ENCODE measurements at places on chromosomes 6 and 20. TPM values are rescaled to one million over a fixed set of nuclear protein-coding genes. Genes with fewer than 3 reads are reported as not detected.

GRIK2 gene
- 2.9 TPM for total RNA-seq

PLEKHG1 gene
- 69.3 TPM for total RNA-seq

ELMO2 gene
- total RNA-seq: 53.2 TPM

TFAP2D gene
- not detected for total RNA-seq

- H3K4me3 ChIP-seq: peak overlapping the region; percentile 69
- no peaks in the 10 kb centered on the region for H3K36me3 ChIP-seq
- peaks cover 26% of the 10 kb centered on the region for H3K27me3 ChIP-seq
These were observed 41.7 kb downstream of the PTCHD4 start for GRCh38 chr6:48069280-48069679.

GRCh38 chr6:67687396-67687795, 947.7 kb upstream of the ADGRB3 start:
- H3K4me3 ChIP-seq: no peak overlapping the region
- no peaks in the 10 kb centered on the region for H3K27me3 ChIP-seq
- H3K36me3 ChIP-seq: no peaks in the 10 kb centered on the region
- H3K27ac ChIP-seq: no peak overlapping the region
- no peaks in the 10 kb centered on the region for H3K4me1 ChIP-seq

DNA sequence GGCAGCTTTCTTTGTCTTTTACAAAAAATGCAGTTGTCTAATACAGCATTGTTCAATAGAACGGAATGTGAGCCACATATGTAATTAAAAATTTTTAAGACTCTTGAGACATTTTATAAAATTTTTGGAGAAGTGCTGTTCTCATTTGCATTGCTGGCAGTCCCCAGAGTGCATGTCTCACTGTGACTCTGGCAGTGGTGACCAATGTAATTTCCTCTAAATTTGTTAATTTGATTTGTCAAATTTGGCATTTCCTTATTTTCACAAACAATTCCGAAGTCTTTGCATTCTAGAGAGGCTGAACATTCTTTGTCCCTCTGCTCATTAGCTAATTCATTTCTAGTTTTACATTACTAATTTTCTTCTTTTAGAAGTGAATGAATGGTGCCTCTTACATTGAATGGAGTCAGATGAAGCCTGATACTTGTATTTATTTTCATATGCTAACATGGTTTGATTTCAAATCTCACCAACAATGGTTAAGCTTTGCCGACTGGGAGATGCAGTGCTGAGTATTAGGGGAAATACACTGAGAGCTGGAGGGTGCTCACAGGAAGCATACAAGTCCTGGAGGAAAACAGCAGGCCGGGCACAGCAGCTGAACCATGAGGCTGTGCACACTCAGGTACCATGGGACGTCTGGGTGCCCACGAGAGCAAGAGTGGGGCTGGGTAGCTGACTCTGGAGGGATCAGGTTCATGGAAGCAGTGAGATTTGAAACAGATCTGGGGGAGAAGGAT, 68.5 kb upstream of the ARMC2 start:
- no peaks in the 10 kb centered on the region for H3K36me3 ChIP-seq
- no peak overlapping the region for H3K4me3 ChIP-seq
- H3K27me3 ChIP-seq: no peaks in the 10 kb centered on the region
- DNase-seq: no peak

DNA sequence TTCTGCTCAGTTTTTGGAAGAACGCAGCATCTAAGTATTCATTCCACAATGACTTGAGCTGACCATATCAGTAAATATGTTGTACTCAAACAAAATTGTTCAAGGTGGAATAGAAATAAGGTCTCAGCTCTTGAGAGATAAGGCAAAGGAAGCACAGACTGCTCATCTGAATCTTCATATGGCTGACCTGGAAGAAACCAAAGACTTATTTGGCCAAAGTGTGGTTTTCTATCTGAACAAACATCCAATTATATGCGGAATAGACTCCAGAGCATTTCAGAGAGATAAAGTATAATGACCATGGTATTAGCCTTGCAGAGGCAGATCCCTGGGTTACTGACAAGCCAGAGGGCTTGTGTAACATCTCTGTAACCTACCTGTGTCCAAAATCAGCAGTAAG, 308.7 kb downstream of the CD83 start:
- H3K27ac ChIP-seq: no peak overlapping the region
- DNase-seq: no peak
- H3K36me3 ChIP-seq: no peaks in the 10 kb centered on the region
- peaks cover 9% of the 10 kb centered on the region for H3K4me1 ChIP-seq

- H3K36me3 ChIP-seq: no peaks in the 10 kb centered on the region
- DNase-seq: no peak
- no peaks in the 10 kb centered on the region for H3K4me1 ChIP-seq
- no peaks in the 10 kb centered on the region for H3K27me3 ChIP-seq
These were observed 12.1 kb downstream of the SLC2A4RG start for GRCh38 chr20:63751471-63752271.

- H3K4me3 ChIP-seq: no peak overlapping the region
- peaks cover 33% of the 10 kb centered on the region for H3K4me1 ChIP-seq
- H3K27ac ChIP-seq: peak overlapping the region; percentile 70
- H3K36me3 ChIP-seq: no peaks in the 10 kb centered on the region
These were observed 128.9 kb upstream of the AKIRIN2 start for GRCh38 chr6:87830907-87831306.

DNA sequence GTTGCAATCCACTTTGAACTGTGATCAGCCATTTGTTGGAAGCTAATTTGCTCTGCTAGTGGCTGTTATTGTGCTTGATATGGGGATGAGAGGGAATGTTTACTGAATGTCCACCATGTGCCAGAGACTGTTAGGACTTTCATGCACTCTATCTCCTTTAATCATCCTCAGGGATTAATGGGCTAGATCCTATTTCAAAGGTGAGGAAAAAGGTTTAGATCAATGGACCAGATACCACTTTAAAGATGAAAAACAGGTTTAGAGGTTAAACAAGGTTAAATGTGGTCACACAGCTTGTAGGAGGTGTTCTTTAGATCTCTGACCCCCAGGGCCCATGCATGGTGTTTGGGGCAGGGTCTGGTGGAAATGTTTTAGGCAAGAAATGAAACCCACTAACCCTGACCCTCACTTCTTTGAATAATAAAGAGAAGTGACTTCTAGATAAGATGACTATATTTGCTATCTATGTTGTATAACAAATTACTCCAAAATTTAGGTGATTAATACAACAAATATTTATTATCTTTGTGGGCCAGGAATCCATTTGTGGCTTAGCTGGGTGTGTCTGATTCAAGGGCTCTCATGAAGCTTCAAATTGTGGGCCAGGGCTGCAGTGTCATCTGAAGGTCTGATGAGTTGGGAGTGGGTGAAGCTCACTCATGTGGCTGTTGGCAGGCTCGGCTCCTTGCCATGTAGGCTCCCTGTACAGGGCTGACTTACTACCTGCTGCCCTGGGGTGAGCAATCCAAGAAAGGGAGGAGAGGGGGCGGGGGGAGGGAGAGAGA, 127.8 kb upstream of the FOXA2 start:
- no peak for DNase-seq
- no peaks in the 10 kb centered on the region for H3K36me3 ChIP-seq
- no peak overlapping the region for H3K27ac ChIP-seq
- no peak overlapping the region for H3K4me3 ChIP-seq
- no peaks in the 10 kb centered on the region for H3K4me1 ChIP-seq

DNA sequence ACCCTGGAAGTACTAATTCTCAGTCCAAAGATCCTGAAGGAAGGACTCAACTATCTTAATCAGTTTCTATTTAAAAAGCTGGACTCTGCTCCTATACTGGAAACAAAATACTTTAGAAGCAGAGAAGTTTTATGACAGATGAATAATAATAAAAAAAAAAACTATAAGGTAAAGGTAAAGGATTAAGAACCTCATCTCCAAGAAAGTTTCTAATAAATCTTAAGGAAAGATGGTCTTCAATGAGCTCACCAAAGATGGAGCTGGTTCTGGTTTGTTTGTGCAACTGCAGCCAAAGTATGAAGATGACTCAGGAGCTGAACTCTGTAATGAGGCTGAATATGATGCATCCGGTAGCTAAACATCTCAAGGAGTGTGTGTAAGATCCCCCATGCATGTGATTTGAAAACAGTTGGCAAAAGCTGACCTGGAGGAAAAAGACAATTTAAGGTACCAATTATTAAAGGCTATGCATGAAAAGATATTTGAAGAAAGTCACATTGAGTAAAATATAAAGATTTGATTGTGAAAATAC, 25.2 kb downstream of the MED23 start:
- no peak overlapping the region for H3K27ac ChIP-seq
- H3K27me3 ChIP-seq: no peaks in the 10 kb centered on the region
- H3K36me3 ChIP-seq: peaks cover 38% of the 10 kb centered on the region

DNA sequence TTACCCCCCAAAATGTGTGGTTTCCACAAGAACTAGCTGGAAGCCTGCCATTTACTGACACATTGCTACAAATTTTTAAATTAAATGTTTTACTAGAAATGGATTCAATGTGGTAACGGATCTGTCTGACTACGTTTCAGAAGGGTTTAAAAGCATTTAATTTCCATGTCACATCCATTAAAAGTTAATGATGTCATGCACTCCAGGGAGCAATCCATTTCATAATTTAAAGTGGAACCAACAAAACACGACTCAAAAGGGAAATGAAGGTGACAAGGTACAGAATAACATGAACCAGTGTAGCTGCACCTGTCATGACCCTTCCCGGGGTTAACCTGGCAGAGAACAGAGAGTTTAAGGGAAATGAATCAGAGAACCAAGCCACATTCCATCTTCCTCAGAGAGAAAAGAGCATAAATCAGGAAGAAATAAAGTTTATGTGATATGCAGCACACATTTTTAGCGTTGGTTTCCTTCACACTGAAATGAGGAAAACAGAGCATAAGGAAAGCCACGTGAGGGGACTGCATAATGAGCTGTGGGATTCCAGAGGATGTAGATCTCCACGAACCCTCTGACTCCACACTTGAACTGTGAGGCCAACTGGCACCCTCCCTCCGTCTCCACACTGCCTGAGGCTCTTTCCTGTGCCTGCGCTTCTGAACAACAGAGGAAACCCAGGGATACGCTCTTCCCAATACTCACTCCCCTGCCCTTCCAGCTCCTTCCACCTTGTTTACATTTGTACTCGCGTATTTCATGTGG, 170.3 kb upstream of the AHI1 start:
- H3K4me3 ChIP-seq: peak overlapping the region; percentile 23
- peaks cover 7% of the 10 kb centered on the region for H3K36me3 ChIP-seq
- DNase-seq: no peak
- no peaks in the 10 kb centered on the region for H3K27me3 ChIP-seq

GRCh38 chr6:81145506-81145905, 607.0 kb downstream of the TENT5A start:
- no peaks in the 10 kb centered on the region for H3K36me3 ChIP-seq
- H3K4me1 ChIP-seq: no peaks in the 10 kb centered on the region
- no peak for DNase-seq
- H3K27me3 ChIP-seq: no peaks in the 10 kb centered on the region
- H3K27ac ChIP-seq: no peak overlapping the region

- no peak overlapping the region for H3K27ac ChIP-seq
- peaks cover 9% of the 10 kb centered on the region for H3K4me1 ChIP-seq
- no peak overlapping the region for H3K4me3 ChIP-seq
- peaks cover 4% of the 10 kb centered on the region for H3K27me3 ChIP-seq
- H3K36me3 ChIP-seq: no peaks in the 10 kb centered on the region
These were observed 1.1 kb upstream of the TREML1 start for GRCh38 chr6:41155132-41155805.

- no peak overlapping the region for H3K27ac ChIP-seq
- no peaks in the 10 kb centered on the region for H3K36me3 ChIP-seq
- H3K4me1 ChIP-seq: no peaks in the 10 kb centered on the region
- no peak for DNase-seq
- H3K27me3 ChIP-seq: no peaks in the 10 kb centered on the region
These were observed 406.3 kb upstream of the RGS17 start for GRCh38 chr6:153537422-153537821.

- peaks cover 2% of the 10 kb centered on the region for H3K4me1 ChIP-seq
- no peaks in the 10 kb centered on the region for H3K36me3 ChIP-seq
- H3K4me3 ChIP-seq: no peak overlapping the region
- H3K27me3 ChIP-seq: peaks cover 2% of the 10 kb centered on the region
- H3K27ac ChIP-seq: no peak overlapping the region
- no peak for DNase-seq
These were observed 348.0 kb upstream of the JARID2 start for GRCh38 chr6:14897831-14898230.

GRCh38 chr6:137853569-137854213, 13.4 kb upstream of the TNFAIP3 start:
- H3K27me3 ChIP-seq: no peaks in the 10 kb centered on the region
- H3K4me1 ChIP-seq: peaks cover 10% of the 10 kb centered on the region
- no peak overlapping the region for H3K27ac ChIP-seq
- H3K4me3 ChIP-seq: no peak overlapping the region

DNA sequence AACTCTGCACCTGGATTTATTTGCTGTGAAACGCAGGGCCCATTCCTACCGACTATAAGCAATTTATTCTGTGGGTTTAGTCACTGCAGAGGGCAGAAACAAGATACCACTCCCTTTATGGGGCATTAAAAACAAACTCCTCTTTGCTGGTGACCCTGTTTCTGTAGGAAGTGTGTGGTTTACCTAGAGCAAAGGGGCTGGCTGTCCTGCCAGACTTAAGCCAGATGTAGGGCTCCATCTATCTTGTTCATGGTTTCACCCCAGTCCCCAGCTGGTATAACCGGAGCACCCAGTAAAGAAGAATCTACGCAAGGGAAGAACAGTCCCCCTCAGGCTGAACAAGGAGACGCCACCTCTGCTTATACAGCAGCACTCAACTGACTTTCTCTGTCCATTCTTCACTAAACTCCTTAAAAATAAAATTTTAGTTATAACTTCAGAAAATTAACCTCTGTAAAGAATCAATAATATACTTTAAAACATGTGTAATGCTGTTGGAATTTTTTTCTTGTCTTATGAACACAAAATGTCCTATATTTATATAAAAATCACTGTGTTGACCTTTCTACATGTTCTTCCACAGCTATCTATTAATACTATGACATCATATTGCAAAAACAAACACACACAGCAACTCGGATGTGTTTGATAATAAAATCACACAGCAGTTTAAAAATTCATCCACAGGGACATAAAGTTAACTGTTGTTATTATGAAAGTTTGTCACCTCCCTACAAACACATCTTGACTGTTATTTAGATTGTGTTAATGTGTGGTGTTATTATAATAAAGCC, 126.1 kb upstream of the RPS6KA2 start:
- peaks cover 11% of the 10 kb centered on the region for H3K27me3 ChIP-seq
- no peak for DNase-seq

DNA sequence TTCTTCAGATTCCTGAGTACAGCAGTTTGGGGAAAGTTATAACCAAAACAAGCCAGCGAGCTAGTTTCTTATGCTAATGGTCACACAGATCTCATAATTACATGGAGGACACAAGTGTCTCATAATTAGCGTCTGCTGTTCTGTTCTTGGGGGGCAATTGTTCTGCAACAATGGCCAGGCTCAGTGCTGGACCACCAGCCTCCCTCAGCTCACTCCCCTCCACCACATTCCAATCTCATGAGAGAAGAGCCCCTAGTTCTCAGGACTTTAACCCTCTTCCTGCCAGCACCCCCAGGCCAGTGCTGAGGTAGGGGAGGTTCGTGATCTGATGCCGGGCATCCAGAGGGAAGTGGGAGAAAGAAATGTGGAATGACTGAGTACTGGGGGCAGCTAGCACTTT, 20.2 kb upstream of the TOX2 start:
- H3K4me1 ChIP-seq: no peaks in the 10 kb centered on the region
- no peak overlapping the region for H3K4me3 ChIP-seq
- no peak overlapping the region for H3K27ac ChIP-seq
- peaks cover 8% of the 10 kb centered on the region for H3K27me3 ChIP-seq
- no peak for DNase-seq

- no peak overlapping the region for H3K27ac ChIP-seq
- no peak for DNase-seq
- no peaks in the 10 kb centered on the region for H3K36me3 ChIP-seq
- no peaks in the 10 kb centered on the region for H3K27me3 ChIP-seq
- H3K4me1 ChIP-seq: peaks cover 28% of the 10 kb centered on the region
These were observed 46.3 kb upstream of the FABP7 start for GRCh38 chr6:122733259-122733658.

All from mesothelial cell of epicardium (in vitro differentiated cells).